ENCODE measurements at places on chromosomes 2 and 18.
A peak's percentile ranks its signal among the peaks of the same experiment; 100 is the strongest.

DNA sequence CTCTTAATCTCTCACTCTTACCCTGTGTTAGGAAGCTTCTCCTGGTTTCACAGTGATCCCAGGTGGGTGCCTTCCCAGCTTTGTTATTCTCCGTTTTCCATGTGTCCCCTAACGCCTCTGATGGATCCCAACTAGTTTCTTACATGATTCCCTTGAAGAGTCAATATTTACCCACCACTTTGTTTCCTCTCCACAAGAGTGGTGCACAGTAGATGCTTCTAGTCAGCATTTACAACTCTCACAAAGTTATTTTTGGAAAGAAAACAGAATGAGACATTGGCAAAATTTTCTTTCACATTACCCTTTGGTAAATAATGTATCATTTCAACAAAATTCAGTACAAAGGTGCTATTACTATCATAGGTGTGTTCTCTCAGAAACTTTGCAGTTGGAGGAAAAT lies 1611.1 kb upstream of the ZEB2 start:
- DNase-seq, result no peak

- DNase-seq, result no peak
Observed at GRCh38 chr2:233917116-233917515, at the start of gene TRPM8. TSS of gene TRPM8 (plus strand) at chr2:233917373. CDS start at chr2:233926538, 9,165 bp downstream.

- no peak for DNase-seq
Observed at GRCh38 chr2:160735696-160736095, 242.1 kb upstream of the RBMS1 start.

DNA sequence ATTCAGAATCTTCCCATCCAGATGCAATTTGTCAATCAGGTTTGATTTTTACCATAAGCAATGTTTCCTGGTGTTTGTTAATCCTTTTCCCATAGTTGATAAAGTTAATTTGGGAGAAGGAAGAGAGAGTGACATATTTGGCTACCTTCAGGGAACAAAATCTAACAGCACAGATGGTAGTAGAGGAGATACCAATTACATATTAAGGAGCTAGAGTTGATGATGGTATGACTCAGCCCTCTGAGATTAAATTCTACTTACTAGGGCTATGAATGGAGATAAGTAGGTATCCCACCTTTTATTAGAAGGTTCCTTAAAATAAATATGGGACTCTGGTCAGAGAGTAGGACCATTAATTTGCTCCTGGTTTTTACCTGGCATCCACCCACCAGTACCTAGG lies 139.7 kb downstream of the EHBP1 start:
- DNase-seq, result no peak

GRCh38 chr2:108858894-108859293 lies 72.3 kb downstream of the CCDC138 start:
- no peak for DNase-seq

GRCh38 chr2:72103161-72103560 lies 44.5 kb downstream of the CYP26B1 start:
- no peak for DNase-seq

DNA sequence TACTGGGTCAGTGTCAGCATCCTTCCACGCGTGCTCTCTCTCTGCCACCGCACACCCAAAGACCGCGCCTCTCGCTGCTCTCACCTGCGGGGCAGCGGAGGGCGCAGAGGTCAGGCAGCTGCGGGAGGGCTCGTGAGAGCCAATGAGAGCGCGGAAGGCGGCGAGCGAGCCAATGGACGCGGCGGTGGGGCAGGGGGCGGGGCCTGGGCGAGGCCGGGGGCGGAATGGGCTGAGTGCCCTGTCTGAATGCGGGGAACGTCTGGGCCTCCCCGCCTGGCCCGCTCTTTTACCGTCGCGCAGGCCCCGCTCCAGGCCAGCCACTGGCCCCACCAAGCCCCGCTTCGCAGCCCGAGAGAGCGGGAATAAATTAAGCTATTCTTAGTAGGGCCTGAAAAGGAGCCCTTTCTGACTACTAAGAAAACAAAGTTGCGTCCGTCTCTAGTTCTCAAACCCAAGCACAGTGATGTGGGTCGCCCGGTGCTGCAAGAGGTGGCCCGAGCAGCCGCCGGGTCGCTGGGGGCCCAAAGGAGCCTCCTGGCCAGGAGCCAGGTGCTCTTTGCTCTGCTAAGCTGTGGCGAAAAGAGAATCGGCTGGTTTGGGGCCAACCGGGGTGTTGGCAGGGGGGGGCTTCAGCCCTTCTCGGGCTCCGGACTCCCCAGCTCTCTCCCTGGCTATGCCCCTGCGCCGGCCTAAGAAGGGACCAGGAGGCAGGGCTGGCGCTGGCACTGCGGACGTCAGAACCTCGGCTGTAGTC lies 81.1 kb upstream of the GLI2 start:
- DNase-seq, result no peak

GRCh38 chr18:62759704-62760402 lies 44.5 kb downstream of the PHLPP1 start:
- no peak for DNase-seq

DNA sequence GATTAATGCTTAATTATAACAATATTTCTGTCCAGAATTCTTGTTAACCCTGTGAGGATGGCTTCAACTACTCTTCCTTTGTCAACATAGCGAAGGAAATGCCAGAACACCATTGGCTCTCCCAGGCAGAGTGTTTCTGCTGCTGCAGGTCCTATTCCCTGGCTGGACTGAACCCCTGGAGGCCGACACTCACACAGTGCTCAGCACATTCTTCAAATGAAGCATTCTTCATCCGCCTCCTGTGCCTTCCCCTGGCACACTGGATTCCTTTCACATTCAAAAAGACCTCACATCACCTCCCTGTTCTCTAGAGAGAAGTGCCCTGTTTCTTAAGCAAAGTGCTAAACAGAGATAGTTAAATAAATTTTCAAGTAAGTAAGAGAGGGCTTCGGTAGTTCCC lies 187.3 kb upstream of the MSH6 start:
- DNase-seq, result no peak

GRCh38 chr18:71998547-71999097 lies 545.5 kb downstream of the CBLN2 start:
- DNase-seq, result no peak

DNA sequence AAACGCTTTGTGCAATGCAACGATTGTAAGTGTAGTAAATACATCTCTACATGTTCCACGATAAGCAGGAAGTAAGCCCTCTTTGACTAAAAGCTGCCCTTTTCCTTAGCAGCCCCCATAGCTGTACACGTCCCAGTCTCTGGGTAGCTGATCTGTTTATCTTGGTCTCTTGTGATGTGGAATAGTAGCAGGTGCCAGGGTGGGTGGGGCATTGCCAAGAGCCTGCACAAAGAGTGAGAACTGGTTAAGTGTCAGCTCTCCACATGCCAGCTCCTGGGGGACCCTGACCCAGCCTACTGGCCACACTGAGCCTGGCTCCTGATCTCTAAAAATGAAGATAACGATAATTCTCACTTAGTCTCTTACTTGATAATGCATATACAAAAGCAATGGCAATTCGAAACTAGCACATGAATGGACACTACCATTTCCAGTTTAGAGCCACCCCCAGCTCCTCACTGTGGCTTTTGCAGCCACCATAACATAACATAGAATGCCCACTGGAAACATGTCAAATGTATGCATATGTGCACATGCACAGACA lies 92.3 kb downstream of the MYT1L start:
- no peak for DNase-seq

- no peak for DNase-seq
Observed at GRCh38 chr2:3610881-3611505, 16.1 kb downstream of the COLEC11 start.

DNA sequence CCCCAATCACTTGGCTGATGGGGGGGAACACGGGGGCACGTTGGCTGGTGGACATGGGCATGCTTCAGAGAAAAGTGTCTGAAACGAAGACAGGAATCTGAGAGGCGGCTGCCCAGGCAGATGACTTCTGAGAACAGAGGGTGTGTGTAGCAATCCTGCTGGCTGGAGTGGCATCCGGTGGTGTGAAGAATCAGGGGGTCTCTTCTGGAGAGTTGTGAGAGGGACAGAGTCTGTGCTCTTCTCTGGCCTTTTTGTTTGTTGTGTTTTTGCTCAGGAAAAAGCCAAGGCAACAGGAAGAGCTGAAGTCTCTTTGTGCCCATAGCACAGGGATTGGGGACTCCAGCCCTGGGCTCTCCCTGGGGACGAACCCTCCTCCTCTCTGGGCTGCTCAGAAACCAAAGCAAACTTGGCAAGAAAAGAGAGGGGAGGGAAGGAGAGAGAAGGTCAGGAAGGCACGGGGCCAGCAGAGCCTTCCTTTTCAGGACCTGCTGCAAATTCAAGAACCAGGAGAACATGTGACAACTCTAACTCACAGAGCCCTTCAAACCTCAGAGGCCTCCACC lies 97.0 kb upstream of the SMAD2 start:
- no peak for DNase-seq

- no peak for DNase-seq
Observed at GRCh38 chr18:49241852-49242251, 218.6 kb downstream of the DYM start.

GRCh38 chr18:48129621-48130082 lies 199.2 kb upstream of the SMAD2 start:
- DNase-seq, result no peak

DNA sequence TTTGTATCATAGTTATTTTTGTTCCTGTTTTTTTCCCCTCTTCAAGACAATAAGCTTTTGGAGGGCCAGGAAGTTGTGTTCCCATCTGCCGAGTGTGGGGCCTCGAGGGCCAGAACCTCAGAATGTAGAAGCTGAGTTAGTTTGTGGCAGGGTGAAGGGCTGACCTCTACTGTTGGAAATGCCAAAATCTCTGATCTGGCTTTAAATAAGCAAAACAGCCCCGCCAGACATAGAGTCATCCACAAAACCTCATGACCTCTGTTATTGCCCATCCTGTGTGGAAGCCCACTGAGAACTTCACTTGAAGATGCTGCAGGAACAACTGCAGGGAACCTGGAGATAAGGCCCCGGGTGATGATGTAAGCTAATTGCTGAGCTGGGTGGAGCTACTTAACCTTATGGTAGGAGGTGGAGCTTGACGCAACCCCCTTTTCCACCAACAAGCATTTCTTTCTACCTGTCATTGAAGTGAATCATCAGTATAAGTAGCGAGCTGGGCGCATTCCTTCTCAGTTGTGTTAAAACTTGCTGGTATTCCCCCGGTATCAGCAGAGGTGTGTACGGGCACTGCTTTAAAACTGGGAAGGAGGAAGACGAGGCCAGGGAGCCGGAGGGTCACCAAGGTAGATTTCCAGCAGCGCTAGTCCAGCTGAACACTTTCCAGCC lies 177.2 kb downstream of the NEDD4L start:
- no peak for DNase-seq

DNA sequence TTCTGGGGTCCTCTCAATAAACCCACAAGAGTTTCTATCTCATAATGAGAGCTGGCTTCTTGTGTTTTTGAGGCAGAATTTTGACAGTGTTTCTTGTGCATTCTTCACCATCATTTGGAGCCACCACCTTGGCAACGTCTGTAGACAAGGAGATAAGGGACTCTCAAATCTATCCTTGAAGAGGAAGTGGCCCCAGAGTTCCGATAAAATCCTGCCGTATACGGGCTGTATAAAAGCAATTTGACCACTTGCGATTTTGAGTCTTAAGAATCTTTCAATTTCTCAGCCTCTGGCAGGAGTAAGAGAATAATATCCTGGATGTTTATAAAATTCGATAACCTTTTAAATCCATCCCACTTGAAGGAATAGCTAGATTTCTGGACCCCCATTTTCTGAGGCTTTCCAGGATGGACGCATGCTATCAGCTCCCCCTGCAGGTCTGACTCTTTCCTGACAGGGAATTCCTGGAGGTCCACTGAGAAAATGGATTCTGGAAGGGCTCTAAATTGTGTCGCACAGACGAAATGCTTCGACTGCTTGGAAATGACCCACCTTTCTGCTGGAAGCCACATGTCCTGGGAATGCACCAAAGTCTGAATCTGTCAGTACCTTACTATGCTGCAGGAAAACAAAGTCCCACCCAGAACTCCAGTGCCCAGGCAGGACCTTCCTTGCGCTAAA lies 54.1 kb downstream of the E2F6 start:
- no peak for DNase-seq

- DNase-seq, result no peak
Observed at GRCh38 chr2:209610631-209611030, 161.0 kb upstream of the UNC80 start.

- no peak for DNase-seq
Observed at GRCh38 chr2:45288532-45289417, 279.5 kb upstream of the SIX2 start.

DNA sequence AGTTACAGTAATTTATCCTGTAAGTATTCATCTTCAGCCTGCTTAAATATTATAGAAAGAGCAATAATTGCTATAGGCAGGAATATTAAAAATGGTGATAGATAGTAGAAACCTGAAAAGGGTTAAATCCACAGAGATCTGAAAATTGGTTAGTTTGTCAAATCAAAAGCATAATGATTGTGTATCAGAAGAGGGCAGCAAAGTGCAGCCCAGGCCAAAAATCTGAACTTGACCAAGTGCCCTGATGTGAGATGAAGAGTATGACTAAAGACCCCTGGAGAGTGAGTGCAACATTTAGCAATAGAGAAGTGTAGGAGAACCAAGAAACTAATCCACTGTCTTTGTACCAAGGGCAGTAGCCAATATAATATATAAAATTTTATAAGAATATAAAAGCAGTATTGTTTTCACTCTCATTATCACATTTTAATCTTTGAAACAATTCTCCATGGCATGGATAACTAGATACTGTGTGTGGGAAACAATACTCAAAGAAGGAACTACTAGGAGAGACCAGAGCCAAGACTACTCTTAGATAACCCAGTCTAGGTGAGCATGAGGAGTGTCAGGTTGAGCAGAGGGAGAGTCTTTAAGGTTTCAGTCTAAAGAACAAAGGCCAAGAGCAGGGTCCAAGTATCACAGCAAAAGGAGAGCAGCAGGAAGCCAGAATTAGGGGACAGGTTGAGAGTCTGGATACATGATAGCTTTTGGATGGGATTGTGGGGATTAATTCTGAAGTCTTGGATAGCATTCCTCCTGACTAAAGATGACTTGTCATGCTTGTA lies 148.7 kb downstream of the CALCRL start:
- no peak for DNase-seq

GRCh38 chr2:62175728-62176127 lies 20.2 kb upstream of the B3GNT2 start:
- DNase-seq, result no peak

DNA sequence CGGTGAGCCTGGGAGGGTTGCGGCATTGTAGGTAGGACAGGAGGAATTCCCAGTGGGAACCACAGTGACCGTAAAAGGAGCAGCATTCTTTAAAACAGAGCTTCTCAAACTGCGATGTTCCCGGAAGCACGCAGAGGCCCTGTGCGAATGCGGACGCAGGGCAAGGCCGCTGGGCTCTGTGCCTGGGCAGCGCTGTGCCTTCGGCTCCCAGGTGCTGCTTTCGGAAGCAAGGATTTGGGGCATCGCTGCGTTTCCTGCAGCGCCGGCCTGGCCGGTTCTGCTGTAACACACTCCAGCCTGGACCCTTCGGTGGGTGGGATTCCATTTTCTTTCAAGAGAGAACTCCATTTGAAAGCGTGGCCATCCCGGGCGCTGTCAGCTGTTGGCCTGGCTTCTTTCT lies 118.6 kb downstream of the PTGR3 start:
- DNase-seq, result no peak

DNA sequence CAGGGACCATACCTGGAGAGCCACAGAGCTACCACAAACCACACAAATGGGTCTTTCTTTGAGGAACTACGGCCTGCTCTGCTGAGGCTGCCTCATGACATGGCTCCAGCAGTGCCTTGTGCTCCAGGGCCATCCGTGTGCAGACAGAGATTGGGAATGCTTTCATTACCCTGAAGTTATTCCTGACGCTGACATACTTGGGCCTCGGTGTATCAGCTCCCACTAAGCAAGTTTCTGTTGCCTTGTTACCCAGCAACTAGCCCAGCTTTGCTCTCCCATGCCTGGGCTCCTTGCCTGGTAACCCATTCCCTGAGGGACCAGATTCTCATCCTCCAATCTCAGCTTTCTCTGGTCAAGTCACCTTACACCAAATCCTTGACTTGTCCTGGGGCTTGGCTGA lies 80.3 kb upstream of the FZD7 start:
- no peak for DNase-seq

GRCh38 chr2:38375696-38376345 lies 1.3 kb downstream of the ATL2 start:
- DNase-seq, result peak; percentile 19

All from stimulated activated CD4-positive, alpha-beta T cell treated with anti-CD3 and anti-CD28 coated beads, Interleukin-2, amount 100 ng/mL, for 4 hours (primary cell).